ENCODE measurements at places on chromosomes 12 and 14.

DNA sequence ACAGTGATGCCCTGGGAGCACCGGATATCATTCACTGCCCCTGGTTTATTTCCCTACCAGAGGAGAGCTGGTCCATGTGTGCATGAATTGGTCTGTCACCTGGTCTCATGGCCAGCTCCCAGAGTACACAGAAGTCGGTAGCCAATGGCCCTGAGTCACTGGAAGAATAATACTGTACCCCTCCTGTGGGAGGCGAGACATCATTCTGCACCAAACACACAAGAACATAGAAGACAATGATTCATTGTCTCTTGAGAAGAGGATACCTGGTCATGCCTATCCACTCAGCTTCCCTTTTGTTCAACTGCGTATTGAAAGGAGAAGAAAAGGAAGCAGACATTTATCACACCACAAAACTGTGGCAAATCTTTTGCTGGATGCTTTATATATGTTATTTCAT lies 216.2 kb downstream of the DPF3 start:
- DNase-seq: no peak

DNA sequence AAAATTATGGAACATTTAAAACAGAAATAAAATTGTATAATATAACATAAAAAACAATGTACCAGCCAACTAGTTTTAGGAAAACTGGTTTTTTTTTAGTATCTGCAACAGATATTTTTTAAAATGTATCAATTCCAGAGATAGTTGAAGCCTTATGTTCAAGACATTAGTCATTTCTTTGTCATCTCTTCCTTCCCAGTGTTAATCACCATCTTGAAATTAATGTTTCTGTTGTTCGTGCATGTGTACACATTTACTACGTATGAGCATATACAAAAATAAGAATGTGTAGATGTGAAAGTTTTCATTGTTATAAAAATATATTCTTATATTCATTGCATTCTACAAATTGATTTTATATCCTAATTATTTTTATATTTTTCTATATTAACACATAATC lies 1062.1 kb downstream of the SLC6A15 start:
- no peak for DNase-seq

- no peak for DNase-seq
Measured at GRCh38 chr12:49548481-49548821, 9.6 kb downstream of the KCNH3 start.

- no peak for DNase-seq
Measured at GRCh38 chr14:64266239-64266638, 27.9 kb downstream of the ESR2 start.

- no peak for DNase-seq
Measured at GRCh38 chr12:82758749-82759330, 72.1 kb downstream of the TMTC2 start.

- no peak for DNase-seq
Measured at GRCh38 chr14:65132855-65133254, 30.5 kb upstream of the MAX start.

DNA sequence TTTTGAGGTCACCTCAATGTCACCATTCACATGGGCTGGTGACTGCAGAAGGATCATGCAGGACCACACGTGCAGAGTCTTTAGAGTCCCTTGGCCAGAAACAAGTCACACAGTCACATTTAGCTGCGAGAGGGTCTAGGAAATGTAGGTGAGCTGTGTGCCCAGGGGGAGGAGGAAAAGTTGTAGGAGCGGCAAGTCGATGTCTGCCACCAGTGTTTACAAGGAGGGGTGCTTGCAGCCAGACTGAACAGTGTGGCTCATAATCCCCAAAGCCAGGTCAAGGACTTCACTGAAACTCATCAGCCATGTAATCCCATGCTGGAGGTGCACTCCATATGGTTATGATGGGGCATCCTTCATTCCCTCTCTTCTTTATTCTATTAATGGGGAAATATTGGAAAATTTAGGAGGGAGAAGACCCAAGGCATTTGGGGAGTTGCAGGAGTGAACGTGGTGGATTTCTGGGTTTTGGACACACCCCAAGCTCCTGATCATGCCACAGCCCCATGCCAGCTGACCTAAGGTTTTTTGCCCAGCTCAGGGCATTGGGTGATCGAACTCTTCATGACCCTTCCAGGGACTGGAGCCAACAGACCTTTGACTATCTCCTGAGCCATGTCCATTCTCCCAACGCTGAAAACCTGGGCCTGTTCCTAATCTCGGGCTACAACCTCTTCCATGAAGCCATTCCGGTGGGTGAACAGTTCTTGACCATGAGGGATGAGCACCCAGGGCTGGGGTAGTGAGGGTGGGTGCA lies 7.2 kb downstream of the DAO start:
- DNase-seq: no peak

DNA sequence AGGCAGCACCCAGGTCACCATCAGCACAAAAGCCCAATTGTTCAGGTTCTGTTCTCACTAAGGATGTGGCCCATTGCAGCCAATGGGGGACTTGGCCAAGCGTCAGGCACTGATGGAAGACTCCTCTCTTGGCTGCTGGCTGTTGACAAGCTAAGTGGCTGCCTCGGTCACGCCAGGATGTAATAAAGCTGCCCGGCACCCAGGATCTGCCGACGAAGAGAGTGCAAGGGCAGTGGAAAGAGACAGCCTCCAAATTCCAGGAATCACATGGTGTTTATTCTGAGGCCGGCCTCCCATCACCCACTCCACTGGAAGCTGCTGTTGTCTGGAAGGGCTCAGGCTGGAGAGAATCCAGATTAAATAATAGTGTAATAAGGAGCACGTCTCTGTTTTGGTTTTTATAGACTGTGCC lies 451.8 kb upstream of the TBX3 start:
- DNase-seq: no peak

GRCh38 chr14:94936901-94937685 lies 167.2 kb upstream of the GSC start:
- no peak for DNase-seq

GRCh38 chr12:111170543-111170942 lies 198.4 kb downstream of the PHETA1 start:
- DNase-seq: no peak

GRCh38 chr12:75820848-75821578 lies 210.6 kb downstream of the PHLDA1 start:
- no peak for DNase-seq

- DNase-seq: no peak
Measured at GRCh38 chr14:70753518-70753953, 55.8 kb downstream of the MAP3K9 start.

DNA sequence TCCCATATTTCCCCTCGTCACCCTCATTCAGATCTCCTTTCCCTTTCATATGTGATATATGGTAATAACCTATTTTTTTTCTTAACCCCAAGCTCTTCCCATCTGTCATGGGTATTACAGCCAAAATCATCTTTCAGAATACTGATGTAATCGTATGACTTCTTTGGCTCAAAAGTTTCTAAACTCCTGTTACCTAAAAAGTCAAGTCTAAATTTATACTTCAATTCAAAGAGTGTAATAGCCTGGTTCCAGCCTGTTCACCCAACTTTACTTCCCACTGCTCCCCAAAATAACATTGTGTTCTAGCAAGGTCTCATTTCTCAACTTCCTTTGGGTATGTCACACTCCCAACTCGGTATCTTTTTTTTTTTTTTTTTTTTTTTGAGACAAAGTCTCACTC lies 48.5 kb downstream of the TBK1 start:
- no peak for DNase-seq
